ENCODE measurements at places on chromosomes 3 and 15.

GRCh38 chr15:41957021-41957897 lies 15.1 kb downstream of the EHD4 start:
- no peak for DNase-seq

- no peak for DNase-seq
Measured at GRCh38 chr3:55797084-55797483, 310.0 kb upstream of the WNT5A start.

GRCh38 chr3:14404631-14405359 lies 2.4 kb downstream of the SLC6A6 start:
- no peak for DNase-seq

DNA sequence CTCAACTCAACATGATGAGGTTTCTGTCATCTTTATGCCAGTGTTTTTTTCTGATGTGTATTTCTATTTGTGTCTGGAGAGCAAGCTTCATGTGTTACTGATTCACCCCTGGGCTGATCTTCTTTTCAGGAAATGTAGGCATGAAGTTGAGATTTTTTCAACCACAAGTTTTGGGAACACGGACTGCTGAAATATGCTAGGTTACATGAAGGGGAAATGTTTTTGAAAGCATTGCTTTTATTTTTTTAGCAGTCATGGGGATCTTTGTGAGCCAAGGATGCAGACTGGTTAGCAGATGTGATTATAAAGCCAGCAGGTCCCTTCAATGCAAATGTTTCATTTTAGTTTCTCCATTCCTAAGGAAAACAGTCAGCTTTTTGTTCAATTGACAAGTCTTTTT lies 219.3 kb upstream of the COL8A1 start:
- no peak for DNase-seq

DNA sequence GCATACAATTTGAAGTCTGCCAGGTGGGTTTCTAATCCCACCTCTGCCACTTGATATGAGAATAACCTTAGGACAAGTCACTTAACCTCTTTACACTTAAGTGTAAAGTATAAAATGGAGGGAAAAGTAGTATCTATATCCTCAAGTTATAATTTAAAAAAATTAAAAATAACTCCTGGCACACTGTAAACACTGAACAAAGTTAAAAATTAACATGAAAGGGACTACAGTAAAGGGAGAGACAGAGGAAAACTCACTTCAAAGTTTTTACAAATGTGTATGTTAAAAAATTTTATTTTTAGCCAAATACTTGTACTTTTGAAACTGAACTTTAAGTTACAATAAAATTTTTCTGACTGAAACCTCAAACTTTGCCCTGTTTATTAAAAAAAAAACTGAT lies 49.6 kb downstream of the PLOD2 start:
- no peak for DNase-seq

GRCh38 chr3:131033480-131034080 lies 6.9 kb downstream of the NEK11 start:
- DNase-seq: peak; percentile 62

- DNase-seq: no peak
Measured at GRCh38 chr3:162738784-162739183, 1242.2 kb downstream of the OTOL1 start.

GRCh38 chr15:45355860-45356259 lies 22.5 kb downstream of the GATM start:
- DNase-seq: no peak

DNA sequence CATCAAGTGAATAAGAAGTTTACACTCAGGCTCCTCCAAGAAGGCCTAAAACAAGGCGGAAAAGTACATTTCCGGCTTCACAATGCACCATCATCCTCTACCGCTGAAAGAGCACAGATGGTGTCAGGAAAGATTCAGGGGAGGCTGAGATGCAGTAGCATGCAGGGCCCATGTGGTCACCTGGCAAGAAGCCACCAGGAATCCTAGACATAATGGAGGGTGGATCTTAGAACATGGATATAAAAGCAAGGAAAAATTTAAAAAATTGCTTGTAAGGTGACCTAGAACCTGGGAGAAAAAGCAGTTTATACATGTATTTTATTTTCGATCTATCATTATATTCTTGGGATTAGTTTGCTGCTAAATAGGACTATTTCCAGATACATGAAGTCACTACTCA lies 21.9 kb upstream of the OTOL1 start:
- no peak for DNase-seq

DNA sequence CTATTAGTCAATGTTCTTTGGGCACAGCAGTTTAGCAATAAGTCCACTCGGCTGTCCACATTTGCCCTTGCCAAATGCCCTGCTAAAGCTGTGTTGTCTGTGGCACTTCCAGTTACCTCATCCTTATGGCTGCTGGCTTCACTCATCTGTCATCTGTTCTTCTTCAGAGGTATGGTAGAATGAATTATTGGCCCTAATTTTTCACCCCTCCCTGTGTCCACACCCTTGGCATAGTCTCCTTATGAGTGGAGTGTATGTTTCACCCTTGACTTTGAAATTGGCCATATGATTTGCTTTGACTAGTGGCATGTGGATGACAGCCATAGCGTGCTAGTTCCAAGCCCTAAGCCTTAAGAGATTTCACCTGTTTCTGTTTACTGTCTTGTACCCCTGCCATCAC lies 72.1 kb upstream of the EPHB1 start:
- DNase-seq: no peak

GRCh38 chr3:103025880-103026279 lies 591.1 kb downstream of the ZPLD1 start:
- DNase-seq: no peak

GRCh38 chr15:62253294-62253693 lies 88.2 kb upstream of the C2CD4B start:
- no peak for DNase-seq

DNA sequence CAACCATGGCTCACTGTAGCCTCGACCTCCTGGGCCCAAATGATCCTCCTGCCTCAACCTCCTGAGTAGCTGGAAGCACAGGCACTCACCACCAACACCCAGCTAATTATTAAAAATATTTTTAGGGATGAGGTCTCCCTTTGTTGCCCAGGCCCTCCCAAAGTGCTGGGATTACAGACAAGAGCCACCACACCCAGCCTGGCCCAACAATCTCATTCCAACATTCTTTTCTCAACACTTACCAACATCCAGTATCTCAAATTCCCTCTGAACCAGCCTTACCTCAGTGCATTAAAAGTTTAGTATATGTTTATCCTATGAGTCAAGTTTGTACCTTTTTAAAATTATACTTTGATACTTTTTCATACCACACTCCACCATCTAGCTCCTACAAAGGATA lies 25.0 kb downstream of the ANXA2 start:
- no peak for DNase-seq

DNA sequence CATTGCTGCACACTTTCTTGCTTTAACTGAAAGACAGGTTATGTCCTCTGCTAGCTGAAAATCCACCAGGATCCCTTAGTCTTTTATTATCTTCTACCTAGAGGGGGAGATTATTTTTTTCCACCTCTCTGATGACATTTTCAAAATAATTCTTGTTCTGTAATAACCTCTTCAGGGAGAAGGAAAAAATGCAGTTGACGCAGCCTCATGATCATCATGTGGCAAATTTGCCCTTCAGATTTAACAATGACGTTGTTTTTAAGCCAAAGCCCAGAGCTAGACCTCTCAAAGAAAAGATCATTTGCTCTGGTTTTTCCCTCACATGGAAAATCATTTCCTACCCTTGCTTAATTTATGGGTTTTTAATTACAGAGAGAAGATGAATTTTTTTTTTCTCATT lies 724.9 kb downstream of the NLGN1 start:
- no peak for DNase-seq

DNA sequence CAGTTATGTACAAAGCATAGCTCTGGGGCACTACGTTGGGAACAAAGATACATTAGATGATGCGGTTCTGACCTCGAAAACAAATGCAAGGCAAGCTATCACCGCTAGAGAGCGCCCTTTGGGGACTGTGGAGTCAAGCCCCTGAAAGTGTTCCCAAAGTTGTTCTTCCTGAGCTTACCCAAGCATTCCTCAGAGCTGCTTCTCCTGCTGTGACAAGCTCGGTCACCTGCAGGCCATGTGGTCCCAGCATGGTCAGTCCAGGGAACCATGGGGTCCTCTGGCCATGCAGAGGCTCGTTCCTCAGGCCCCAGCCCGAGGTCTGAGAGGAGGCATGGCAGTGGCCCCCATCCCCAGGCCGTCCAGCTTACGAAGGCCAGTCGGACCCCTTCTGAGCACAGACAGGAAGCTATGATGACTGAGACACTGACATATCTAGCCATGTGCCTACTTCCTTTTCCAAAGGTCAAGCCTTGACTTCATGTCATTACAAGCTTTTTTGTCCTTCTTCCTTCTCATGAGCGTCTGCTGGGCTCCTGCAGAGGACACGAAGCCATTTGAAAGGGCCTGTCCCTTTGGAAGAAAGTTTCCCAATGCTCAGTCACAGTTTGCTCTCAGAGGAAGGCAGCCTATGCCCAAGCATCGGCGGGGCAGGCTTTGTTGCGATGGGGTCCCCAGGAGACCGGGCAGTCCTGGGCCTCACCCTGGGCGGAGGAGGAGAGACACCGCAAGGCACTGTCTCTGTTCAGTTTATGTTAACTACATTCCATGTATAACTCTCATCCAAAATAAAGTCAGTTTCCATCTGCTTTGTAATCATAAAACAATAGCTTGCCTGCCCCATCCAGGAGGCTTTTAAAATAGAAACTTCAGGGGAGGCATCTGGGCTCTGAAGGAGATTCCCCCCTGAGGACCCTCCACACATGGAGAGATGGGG lies 79.3 kb downstream of the ATP10A start:
- no peak for DNase-seq

DNA sequence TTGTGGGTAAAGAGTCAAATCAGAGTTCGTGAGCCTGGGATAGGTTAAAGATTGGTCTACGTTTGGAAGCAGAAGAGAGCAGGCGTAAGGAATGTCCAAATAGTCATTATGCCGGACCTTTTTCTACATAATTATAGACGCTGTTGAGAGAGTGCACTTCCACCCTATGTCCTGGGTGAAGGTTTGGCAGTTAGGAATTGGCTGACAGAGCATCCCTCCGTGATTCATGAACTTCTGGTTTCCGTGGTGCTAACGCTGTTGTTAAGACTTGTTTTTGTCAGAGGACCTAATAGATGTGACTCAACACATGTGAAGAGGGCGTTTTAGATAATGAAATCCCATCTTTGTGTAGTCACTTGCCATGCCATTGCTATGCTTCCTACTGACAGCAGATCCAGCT lies 1.1 kb downstream of the EAF1 start:
- peak; percentile 12 for DNase-seq

GRCh38 chr3:45601156-45601555 lies 6.6 kb downstream of the LIMD1 start:
- DNase-seq: no peak

DNA sequence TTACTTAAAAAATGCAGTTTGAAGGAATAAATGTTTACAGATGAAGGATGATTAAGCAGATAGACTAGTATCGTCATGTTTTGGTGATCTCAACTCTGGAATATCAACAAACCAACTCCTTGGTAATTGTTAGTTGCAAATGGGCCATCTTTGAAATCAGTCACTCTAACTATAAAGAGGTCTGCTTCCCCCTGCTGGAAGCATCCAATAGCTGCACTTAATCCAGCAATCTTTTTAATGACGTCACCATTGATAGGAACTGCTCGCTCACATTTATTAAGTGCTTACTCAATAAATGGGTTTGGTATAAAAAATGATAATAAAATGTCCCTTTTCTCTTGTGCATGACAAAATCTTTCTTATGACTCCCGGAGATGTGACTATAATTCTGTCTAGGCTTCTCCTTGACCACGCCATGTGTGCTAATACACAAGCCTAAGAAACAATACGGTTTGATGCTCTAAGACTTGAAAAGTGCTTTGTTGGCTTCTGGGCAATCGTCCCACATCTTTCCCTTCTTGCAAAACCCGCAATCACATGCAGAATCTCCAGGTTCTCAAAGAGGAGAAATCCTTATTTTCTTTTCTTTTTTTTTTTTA lies 227.6 kb upstream of the POU1F1 start:
- DNase-seq: peak; percentile 9

GRCh38 chr3:11245276-11245675 lies 26.9 kb upstream of the ATG7 start:
- no peak for DNase-seq

GRCh38 chr3:28151608-28152228 lies 89.7 kb upstream of the CMC1 start:
- DNase-seq: no peak

GRCh38 chr3:169237201-169237600 lies 426.3 kb downstream of the MECOM start:
- no peak for DNase-seq

GRCh38 chr3:185021256-185021655 lies 131.6 kb downstream of the C3orf70 start:
- no peak for DNase-seq

DNA sequence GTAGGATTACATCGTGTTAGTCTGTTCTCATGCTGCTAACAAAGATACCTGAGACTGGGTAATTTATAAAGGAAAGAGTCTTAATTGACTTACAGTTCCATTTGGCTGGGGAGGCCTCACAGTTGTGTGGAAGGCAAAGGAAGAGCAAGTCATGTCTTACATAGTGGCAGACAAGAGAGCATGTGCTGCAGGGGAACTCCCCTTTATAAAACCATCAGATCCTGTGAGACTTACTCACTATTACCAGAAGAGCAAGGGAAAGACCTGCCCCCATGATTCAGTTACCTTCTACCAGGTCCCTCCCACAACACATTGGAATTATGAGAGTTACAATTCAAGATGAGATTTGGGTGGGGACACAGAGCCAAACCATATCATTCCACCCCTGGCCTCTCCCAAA lies 3.4 kb downstream of the SLC25A26 start:
- no peak for DNase-seq

GRCh38 chr3:55466526-55466925 lies 20.6 kb downstream of the WNT5A start:
- no peak for DNase-seq

DNA sequence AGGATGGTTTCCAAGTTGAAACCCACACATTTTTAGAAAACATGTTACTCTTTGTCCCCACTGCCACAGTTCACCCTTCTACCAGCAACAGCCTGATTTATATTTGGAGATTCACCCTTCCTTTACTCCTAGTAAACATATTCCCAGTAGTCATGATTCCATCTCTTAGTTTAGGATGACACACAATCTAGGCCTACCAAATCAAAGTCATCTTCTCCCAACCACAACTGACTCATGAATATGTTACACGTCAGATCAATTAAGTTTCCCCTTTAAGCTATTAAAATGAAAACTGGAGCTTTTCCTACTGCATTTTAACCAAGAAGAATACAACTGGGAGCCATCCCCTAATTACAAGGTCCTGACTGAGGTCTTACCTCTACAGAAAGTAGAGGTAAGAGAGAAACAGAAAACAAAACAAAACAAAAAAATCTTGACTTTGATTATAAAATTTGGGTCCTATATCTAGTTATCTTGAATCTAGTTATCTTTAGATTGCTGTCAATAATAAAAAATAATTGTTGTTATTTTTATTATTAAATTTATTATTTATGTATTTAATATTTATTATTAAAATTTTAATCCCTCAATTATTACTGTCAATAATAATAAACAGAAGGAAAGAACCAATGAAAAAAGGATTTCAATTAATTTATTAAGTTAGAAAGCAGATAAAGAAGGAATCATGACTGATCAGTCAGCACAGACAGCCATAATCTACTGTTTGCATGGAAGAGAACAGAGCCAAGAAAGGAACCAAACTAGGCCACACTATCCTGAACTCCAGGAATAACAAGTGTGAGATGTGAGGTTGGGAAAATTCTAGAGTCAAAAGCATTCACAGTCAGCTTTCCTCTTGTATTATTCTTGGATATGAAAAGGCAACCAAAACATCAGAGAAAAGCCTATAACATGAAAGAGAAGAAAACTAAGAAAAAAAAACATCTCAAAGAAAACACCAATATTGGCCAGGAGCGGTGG lies 12.5 kb downstream of the DPH6 start:
- DNase-seq: no peak
